Inflammatory macrophage treated with lipopolysaccharide for 4 hours (primary cell): ENCODE measurements at places on chromosomes 6 and 20.

DNA sequence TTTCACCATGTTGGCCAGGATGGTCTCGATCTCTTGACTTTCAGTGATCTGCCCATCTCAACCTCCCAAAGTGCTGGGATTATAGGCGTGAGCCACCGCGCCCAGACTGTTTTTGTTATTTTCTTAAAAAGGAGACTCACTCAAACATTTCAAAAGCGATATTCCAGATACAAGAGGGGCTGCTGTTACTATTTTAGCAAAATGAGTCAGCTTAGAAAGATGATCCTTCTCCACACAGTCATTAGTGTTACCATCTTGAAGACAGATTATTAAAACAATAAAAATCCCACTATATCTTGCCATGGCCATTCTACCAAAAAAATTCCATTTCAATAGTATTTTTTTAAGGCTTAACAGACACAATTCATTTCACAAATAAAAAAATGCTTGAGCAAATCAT lies 102.8 kb downstream of the PREP start:
- DNase-seq: no peak

DNA sequence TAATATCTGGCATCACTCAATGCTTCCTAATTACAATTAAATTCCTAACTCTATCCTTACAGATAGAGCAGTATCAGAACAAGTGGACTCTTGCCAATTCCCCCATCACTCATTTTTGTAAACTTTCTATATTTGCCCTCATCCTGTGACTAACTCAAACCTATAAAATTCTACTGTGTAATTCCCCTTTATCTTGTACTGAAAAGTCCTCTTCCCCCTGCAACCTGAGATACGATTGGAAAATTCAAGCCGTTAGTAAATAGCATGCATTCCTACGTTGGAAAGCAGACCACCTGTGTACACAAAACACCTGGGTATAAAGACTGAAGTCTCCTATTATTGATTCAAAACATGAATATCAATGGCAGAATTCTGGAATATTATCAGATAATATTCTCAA lies 70.4 kb upstream of the KCNQ5 start:
- no peak for DNase-seq

DNA sequence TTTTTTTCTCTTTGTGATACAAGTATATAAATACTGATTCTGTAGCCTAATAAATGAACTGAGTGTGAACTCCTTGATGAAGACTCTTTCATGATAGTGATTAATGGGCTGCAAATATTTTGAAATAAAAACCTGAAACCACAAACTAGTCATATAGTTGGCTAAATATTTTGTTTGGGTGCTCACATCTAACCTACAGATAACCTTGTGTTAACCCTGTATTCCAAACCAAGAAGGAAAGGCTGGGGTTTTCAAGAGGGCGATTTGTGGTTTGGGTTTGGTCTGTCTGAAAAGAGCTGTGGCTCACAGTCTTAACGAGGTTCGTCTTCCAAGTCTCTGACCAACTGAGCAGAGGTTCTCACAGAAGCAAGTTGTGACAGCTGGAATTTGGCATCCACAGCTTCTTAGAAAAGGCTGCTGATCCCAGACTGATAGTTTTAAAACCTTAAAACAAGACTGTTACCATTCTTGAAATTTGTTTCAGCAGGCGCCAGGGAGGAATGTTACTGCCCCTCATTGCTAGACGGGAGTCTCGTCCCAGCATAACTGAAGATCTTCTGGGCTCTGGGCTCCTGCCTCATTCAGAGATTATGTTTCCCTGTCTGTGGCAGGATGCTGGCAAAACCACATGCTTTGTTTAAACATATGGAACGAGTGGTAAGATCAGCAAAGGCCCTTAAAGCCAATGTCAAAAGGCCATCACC lies 736.4 kb upstream of the MARCKS start:
- no peak for DNase-seq

- no peak for DNase-seq
Measured at GRCh38 chr6:61538801-61539200, 747.2 kb downstream of the KHDRBS2 start.

- peak; percentile 34 for DNase-seq
Measured at GRCh38 chr6:31070711-31071197, 41.6 kb downstream of the C6orf15 start.

DNA sequence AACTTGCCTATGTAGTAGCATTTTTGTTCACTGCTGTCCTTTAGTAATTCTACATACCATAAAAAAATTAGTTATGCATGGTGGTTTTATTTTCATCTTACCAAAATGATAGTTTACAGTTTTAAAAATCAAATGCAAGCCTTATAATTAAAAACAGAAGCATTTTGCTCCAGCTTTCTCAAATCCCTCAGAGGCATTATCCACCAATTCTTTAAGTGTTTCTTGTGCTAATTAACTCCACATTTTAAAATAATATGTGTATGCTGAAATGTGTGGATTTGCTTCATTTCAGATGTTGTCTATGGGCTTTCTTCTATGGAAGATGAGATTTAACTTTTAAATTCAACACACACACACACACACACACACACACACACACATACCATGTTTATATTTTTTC lies 49.3 kb downstream of the PCSK2 start:
- no peak for DNase-seq

DNA sequence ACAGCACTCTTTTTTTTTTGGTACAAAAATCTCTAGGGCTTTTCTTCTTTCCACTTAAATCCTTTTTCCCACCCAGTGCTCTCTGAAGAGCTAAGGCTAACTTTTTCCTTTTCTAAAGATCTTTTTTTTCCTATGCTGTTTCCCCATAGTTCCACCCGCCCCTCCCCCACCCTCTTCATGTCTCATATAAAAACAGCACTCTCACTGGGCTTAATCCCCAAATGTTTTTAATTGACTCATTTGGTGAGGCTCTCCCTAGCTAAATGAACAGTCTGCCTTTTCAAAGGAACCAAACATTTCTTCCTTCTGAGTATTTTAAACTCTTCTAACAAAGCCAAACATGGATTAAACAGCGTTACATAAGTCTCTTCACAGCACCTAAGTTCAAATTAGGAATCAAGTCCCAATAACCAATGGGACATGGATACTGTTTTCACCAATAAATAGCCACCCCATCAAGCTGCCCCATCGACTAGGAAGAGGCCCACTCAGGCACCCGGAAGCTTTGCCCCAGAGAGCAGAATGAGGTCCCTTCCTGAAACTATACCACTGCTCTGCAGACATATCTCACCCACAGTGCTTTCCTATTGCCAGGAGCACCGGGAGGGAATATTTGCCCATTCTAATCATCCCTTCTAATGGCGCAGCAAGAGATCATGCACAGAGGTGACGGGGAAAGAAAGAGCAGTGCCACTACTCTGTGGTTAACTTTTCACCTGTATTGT lies 63.7 kb downstream of the ATXN1 start:
- peak; percentile 6 for DNase-seq

- DNase-seq: peak; percentile 39
Measured at GRCh38 chr6:6987749-6988148, 120.0 kb upstream of the RREB1 start.

DNA sequence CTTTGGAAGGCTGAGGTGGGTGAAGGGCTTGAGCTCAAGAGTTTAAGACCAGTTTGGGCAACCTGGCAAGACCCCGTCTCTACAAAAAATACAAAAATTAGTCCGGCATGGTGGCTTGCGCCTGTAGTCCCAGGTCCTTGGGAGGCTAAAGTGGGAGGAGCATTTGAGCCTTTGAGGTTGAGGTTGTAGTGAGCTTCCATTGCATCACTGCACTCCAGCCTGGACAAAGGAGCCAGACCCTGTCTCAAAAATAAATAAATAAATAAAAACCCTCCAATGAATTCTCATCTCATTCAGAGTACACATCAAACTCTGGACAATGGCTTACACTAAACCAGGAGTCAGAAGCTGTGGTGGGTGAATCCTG lies 31.8 kb downstream of the B4GALT5 start:
- DNase-seq: no peak

- peak; percentile 94 for DNase-seq
Measured at GRCh38 chr6:139126255-139126654, 8.6 kb upstream of the HECA start.

DNA sequence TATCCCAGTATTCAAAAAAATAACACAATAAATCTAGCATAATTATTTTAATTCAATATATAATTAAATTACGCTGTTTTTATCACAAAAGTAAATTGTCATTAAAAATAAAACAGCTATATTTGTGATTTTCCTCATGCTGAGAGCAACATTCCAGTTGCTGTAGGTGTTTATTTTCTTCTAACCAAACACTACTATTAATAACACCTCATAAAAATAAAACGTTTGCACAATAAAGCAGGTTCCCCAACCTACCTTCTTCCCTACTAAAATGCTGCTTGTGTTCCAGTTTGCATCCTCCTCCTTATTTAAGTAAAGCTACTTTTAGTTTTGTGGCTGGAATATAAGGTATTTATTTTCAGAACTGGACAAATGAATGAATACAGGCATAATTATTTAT lies 108.2 kb upstream of the LGSN start:
- DNase-seq: no peak

GRCh38 chr6:97639702-97640101 lies 356.7 kb upstream of the MMS22L start:
- no peak for DNase-seq

DNA sequence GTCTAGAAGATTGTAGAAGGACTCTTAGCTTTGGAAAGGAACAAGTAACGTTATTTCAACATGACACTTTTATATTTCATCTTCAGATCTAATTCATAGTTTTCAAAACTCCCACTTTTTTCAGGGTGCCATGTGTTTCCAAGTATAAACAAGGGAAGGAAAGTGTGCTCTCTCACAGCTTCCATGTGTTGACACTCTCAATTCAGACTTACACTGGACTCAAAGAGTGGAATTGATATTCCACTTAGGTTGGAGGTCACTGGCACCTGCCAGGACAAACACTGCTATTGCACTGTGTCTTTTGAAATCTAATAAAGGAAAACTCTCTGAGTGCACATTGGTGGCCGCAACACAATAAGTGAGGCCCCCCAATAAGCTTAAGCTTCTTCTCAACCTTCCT lies 22.5 kb upstream of the SAMD3 start:
- DNase-seq: no peak

GRCh38 chr6:154230910-154231595 lies 125.5 kb downstream of the IPCEF1 start:
- DNase-seq: peak; percentile 45

GRCh38 chr6:47780510-47781356 lies 1.1 kb upstream of the OPN5 start:
- peak; percentile 55 for DNase-seq

DNA sequence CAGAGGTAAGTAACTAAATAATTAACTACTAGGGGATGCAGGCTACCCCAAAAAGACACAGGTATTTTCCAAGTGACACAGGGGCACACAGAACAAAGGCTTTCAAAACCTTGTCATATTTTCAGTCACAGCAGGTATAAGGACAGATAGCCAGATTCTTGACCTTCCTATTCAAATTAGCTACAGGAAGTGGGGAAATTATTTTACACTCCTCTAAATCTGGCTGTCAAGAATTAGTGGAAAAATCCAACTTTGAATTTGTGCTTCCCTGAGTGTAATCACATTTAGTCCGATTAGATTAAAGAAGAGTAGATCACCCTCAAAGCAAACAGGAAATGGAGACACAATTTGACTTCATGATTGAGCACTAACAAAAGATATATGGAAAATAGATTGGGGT lies 60.6 kb downstream of the SYNE1 start:
- DNase-seq: no peak

- DNase-seq: no peak
Measured at GRCh38 chr6:28589234-28589956, 63.7 kb downstream of the GPX5 start.

DNA sequence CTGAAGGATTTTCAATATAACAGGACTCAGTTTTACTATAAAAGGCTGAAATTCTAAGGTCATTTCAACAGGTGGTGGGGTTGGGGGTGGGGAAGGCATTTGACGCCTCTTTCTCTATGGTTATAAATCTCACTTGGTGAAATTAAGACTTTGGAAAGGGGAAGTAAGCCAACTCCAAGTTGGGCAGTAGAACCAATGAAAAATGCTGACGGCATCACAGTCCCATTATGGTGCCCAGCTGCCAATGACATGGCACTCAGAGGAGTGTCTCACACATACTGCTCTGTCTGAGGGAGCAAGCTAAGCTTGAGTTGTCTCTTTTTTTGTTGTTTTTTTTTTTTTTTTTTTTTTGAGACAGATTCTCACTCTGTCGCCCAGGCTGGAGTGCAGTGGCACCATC lies 4.7 kb downstream of the SLC16A10 start:
- no peak for DNase-seq

DNA sequence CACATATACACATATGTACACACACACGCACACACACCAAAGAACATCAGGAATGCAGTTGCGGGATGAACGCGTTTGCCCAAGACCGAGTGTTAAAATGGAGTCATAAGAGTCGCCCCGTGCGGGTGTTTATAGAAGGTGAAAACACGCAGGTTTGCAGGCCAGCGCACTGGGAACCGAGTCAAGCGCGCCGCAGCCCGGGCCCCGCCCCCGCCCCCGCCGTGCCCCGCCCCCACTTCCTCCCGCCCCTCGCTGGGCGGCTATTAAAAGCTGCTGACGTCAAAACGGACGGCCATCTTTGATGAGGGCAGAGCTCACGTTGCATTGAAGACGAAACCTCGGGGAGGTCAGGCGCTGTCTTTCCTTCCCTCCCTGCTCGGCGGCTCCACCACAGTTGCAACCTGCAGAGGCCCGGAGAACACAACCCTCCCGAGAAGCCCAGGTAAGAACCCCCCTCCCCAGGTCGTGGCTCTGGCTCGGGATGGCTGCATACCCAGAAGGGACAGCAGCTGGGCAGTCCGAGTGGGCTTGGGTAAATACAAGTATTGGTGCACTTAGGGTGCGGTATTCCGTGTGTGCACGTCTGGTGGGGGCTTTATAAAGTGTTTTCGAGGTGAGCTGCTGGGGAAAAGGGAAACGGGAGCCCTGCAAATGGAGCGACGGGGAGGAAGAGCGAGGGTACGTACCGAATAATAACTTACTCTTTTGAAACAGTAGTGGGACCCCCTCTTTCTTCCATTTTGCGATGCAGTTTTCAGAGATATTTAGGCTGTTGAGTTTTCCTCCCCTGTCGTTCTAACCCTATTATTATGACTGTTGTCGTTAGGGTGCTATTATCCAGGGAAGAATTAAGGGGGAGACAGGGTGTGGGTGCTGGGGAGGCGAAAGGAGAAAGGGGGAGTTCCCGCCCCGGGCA lies at the start of gene SNAP25:
SNAP25 (plus strand) TSS at position 295 of the 916 bp plus-strand sequence. CDS start 56,662 bp downstream, outside the sequence.
- DNase-seq: peak; percentile 43

- DNase-seq: no peak
Measured at GRCh38 chr20:58287638-58288037, 21.9 kb upstream of the RAB22A start.
